ENCODE measurements at places on chromosomes 4 and X. TPM values are rescaled to one million over a fixed set of nuclear protein-coding genes. Genes with fewer than 3 reads are reported as not detected.

- peak; percentile 4 for DNase-seq
These were observed 69.4 kb downstream of the EVC2 start for GRCh38 chr4:5638976-5639375.

DNA sequence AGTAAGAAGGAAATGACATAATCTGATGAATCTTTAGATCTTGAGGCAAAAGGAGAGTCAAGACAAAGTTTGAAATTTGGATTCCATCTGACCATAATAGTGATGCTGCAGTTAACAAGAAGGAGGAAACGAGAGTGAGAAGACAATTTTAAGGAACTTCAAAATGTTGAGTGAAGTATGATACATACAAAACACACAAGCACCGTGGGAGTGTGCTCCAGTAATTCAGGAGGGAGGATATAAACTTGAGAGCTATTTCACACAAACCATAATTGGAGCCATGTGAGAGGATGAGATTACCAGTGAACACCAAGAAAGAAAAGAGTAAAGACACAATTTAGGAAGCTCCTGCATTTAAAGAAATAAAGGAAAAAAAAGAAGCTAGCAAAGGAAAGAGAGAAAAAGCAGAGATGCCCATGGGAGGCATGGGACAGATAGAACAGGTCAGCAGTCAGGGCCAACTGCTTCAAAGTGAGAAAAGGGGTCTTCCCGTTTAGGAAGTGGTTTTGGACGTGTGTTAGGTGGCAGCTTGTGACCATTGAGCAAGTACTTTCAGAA is 150.7 kb upstream of the SLC7A11 start:
- DNase-seq, result no peak

GRCh38 chr4:8291036-8291682 is 21.6 kb downstream of the HTRA3 start:
- DNase-seq, result no peak

GRCh38 chr4:40577588-40578253 is 51.9 kb downstream of the RBM47 start:
- no peak for DNase-seq

DNA sequence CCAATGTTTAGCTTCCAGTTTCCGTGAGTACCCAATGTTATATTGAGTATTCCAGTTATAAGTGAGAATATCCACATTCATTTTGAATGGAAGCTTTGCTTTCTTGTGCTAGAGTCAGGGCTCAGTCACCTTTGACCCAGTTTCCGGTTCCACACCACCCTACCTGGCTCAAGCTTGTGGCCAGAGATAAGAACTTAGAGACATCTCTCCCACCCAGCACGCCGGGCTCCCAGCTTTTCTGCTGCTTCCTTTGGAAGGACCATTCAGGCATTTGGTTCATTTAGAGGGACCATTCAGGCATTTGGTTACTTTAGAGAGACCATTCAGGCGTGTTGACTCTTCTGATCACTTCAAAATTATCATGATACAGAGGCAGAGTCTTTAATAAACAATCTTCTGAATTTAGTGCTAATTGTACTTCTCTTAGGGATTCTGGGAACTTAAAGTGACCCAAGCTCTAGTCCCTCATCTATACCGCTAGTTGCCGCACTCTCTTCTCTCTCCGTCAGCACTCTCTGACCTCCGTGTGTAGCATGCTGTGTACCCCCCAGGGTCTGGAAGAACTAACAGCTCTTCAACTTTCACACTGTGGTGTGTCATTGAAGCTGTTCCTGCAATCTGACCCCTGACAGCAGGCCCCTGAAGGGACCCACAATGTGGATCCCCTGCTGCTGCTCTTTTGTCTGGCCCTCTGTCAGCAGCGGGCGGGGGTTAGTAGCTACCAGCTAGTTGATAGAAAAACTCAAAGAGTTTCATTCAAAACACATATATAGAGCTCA is 943.1 kb downstream of the ARAP2 start:
- no peak for DNase-seq

BTC gene
- total RNA-seq, result 15.3 TPM

HSPA4L gene
- 18.6 TPM for total RNA-seq

TXK gene
- total RNA-seq, result 2.6 TPM
